ENCODE measurements at places on chromosomes 16 and 17.

DNA sequence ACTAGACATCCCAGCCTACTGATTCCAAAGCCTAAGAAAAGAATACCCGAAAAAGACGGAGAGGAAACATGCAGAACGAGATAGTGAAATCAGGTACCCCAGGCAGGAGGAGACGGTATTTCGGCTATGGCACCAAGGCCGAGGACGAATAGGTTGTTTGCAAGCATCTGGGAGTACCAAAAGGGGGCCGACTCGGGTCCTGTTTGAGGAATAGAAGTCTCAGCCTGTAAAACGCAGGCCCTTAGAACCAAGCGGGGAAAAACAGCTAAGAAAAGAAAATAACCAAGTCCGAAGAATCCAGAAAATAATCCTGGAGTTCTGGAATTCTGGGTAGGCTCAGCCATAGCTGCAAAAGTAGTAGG is 537 bp downstream of the SLC35B1 start:
- no peaks in the 10 kb centered on the region for H3K27me3 ChIP-seq
- H3K4me1 ChIP-seq, result peaks cover 39% of the 10 kb centered on the region
- H3K36me3 ChIP-seq, result peaks cover 26% of the 10 kb centered on the region
- peak overlapping the region; percentile 95 for H3K27ac ChIP-seq
- ATAC-seq, result no peak
- H3K4me3 ChIP-seq, result peak overlapping the region; percentile 89

GRCh38 chr16:608019-608418 is 18.2 kb downstream of the RAB40C start:
- H3K27me3 ChIP-seq, result no peaks in the 10 kb centered on the region
- peaks cover 11% of the 10 kb centered on the region for H3K36me3 ChIP-seq
- H3K27ac ChIP-seq, result no peak overlapping the region
- no peak overlapping the region for H3K4me3 ChIP-seq

DNA sequence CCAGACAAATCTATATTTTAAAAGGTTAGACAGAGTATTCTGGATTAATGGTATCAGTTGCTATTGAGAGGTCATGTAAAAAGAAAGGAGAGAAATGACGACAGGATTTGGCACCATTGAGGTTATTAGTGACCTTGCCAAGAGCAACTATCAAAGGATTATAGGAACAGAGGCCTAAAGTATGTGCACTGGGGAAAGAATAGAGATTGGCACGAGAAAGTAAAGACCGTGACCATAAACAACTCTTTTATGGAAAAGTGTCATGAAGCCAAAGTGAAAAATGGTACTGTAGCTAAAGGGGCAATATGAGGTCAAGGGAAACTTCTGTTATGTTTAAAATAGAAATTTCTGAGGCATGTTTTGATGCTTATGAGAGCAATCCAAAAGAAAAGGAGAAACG is 115.2 kb upstream of the KIF2B start:
- H3K36me3 ChIP-seq, result no peaks in the 10 kb centered on the region
- no peak overlapping the region for H3K4me3 ChIP-seq
- ATAC-seq, result no peak
- no peak overlapping the region for H3K27ac ChIP-seq
- H3K4me1 ChIP-seq, result no peaks in the 10 kb centered on the region
- no peaks in the 10 kb centered on the region for H3K27me3 ChIP-seq

- no peak overlapping the region for H3K27ac ChIP-seq
- H3K27me3 ChIP-seq, result peaks cover 10% of the 10 kb centered on the region
- ATAC-seq, result no peak
Observed at GRCh38 chr16:85436207-85436606, 176.9 kb upstream of the GSE1 start.

DNA sequence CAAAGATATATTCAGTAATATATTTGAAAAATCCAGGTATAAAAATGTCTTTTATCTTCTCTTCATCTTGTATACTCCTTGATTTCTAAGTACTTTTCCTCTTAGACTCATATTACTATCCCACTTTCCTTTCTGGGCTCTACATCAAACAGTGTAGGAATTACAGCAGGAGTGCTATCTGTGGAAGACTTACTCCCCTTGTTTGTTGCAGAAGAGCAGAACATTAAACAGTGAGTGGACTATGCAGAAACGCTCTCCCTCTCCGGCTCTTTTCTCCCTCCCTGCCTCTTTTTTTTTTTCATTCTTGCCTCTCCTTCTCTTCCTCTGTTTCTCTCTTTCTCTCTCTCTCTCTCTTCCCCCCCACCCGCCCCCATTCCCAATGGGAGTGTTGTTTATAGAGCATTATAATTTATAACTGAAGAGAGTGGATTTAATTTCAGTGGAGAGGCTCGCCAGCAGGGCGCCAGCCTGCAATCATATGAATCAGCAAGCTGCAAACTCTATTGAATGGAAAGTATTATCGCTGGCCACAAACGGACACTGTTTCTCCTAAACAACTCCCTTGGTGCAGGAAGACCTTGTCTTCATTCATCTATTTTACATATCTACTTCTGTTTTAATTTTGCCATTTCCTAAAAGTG is 242.3 kb upstream of the TBX2 start:
- no peak overlapping the region for H3K27ac ChIP-seq
- H3K27me3 ChIP-seq, result no peaks in the 10 kb centered on the region
- ATAC-seq, result no peak
- H3K36me3 ChIP-seq, result no peaks in the 10 kb centered on the region

GRCh38 chr16:48188449-48189102 is 32.8 kb upstream of the ABCC12 start:
- ATAC-seq, result peak; percentile 82
- H3K4me1 ChIP-seq, result peaks cover 13% of the 10 kb centered on the region
- H3K4me3 ChIP-seq, result no peak overlapping the region
- H3K27me3 ChIP-seq, result no peaks in the 10 kb centered on the region

DNA sequence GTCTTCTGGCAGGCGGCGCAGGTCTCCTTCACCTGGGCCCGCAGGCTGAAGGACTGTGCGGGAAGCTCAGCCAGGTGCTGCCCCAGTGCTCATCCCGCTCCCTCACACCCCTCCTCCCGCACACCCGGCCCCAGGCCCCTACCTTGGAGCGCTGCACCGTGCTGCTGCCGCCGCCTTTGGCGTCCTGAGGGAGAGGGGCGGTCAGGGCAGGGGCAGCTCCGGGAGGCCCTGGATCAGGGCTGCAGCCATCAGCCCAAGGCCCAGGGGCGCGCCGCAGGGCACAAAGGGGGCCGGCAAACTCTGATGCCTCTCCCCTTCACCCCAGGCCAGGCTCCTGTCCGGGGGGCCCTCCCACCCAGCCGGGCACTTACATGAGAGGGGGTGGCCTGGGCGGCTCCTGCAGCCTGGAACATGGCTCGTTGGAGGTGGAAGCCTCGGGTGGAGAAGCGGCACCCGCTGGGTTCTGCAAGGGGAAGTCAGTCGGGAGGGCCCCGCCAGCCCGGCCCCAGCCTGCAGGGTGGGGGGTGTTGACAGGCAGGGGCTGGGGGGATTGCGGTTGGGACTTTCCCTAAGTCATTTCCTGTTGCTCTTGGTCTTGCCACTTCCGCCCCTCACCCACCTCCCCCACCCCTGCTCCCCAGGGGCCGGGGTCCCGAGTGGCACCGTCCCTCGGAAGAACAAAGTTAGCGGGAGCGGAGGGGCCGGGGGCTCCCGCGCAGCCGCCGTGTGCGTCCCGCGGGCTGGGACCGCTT is 863 bp downstream of the LIMD2 start:
- peaks cover 75% of the 10 kb centered on the region for H3K4me1 ChIP-seq
- H3K36me3 ChIP-seq, result peaks cover 52% of the 10 kb centered on the region
- no peaks in the 10 kb centered on the region for H3K27me3 ChIP-seq
- peak overlapping the region; percentile 83 for H3K27ac ChIP-seq

DNA sequence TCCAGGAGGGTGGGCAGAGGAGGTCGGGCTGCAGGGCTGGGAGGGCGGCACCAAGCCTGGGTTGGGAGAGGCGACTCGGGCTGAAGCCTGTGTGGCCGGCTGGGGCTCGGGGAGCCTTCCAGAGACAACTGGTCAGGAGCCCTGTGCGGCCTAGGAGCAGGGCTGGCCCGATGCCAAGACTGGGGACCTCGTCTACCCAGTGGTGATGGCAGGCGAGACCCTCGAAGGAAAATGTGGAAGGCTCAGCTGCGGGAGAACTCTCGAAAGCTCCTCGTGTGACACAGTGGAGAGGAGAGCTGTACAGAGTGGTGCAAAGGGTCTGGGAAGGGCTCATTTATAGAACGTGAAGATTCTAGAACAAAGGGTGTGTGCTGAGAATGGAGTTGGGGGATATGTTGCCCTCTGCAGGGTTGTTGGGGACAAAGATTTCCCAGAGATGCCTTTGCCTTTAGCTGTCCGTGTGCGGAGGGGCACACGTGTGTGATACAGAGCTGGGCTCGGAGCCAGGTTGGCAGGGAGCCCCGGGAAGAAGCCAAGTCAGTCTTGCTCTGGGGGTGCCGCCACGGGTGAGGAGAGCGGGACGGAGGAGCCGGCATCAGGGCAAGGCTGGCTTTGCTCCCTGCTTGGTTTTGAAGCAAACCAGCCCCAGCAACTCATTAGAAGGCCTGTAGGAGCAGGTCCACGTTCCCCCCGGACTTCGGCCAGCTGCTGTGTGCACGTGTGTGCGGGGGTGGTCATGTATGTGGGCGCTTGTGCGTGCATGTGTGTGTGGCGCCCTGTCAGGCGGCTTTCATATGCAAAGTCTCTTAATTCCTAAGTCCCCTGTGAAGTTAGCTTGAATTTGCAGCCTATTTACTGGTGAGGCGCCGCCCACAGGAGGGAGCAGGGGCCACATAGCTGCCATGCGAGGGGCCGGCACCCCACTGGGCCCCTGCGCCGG is 132.4 kb upstream of the CHMP6 start:
- H3K27ac ChIP-seq, result peak overlapping the region; percentile 74
- H3K27me3 ChIP-seq, result no peaks in the 10 kb centered on the region
- ATAC-seq, result no peak
- peaks cover 85% of the 10 kb centered on the region for H3K36me3 ChIP-seq
- H3K4me1 ChIP-seq, result peaks cover 31% of the 10 kb centered on the region

DNA sequence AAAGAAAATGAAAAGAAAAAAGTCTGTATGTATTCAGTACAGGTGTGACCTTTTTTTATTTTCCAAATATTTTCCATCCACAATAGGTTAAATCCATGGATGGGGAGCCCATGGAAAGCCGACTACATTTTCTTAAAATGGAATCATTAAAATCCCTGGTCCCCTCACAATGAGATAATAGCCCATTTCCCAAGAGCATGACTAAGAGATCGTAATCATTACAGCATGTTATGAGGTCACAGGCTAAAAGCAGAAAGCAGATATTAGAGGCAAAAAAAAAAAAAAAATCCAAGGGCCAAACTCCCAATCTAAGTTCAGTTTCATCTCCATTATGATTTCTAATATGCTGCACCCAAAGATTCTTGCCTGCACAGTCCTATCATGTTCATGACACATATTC is 44.7 kb downstream of the CYTH1 start:
- H3K4me1 ChIP-seq, result peaks cover 67% of the 10 kb centered on the region
- no peaks in the 10 kb centered on the region for H3K27me3 ChIP-seq
- H3K36me3 ChIP-seq, result peaks cover 57% of the 10 kb centered on the region

GRCh38 chr17:37661400-37662014 is 18.3 kb upstream of the DDX52 start:
- no peak overlapping the region for H3K4me3 ChIP-seq
- no peak overlapping the region for H3K27ac ChIP-seq
- H3K4me1 ChIP-seq, result no peaks in the 10 kb centered on the region
- ATAC-seq, result no peak

GRCh38 chr16:30535106-30535776 is 583 bp upstream of the ZNF747 start:
- H3K36me3 ChIP-seq, result peaks cover 14% of the 10 kb centered on the region
- peaks cover 38% of the 10 kb centered on the region for H3K4me1 ChIP-seq
- peak overlapping the region; percentile 95 for H3K27ac ChIP-seq
- peak; percentile 40 for ATAC-seq

GRCh38 chr17:79517827-79518584 is 92.8 kb downstream of the RBFOX3 start:
- ATAC-seq, result no peak
- H3K36me3 ChIP-seq, result no peaks in the 10 kb centered on the region
- no peaks in the 10 kb centered on the region for H3K4me1 ChIP-seq
- H3K27ac ChIP-seq, result no peak overlapping the region
- no peak overlapping the region for H3K4me3 ChIP-seq
- H3K27me3 ChIP-seq, result peaks cover 29% of the 10 kb centered on the region

DNA sequence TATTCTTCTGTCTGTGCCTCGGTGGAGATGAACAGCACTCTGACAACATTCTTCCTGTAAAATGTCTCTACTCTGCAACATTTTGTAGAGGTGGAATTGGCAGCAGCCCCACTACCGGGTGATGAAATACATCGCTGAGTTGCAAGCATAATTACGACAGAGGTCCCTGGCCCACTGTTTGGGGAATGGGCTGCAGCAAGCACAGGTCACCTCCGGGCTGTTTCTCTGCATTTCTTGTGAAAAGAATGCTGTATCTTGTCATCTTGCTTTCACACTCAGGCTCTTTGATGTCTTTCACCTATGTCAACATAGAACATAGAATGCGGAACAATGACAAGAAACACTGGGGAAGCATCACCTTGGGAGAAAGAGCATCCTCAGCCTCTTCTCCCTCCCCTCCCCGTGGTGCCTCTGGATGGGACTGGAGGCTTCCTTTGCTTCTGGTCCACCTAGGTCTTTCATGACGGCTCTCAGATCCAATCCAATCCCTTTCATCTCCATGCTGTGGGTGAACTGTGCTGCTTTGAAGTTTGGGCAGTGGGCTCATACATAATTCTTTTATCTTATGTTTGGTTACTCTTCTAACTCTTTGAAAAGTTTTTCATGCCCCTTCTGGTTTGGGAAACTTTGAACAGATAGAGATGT is 265.0 kb downstream of the PHKB start:
- no peak overlapping the region for H3K4me3 ChIP-seq
- no peak overlapping the region for H3K27ac ChIP-seq
- no peaks in the 10 kb centered on the region for H3K27me3 ChIP-seq
- no peak for ATAC-seq
- H3K4me1 ChIP-seq, result peaks cover 16% of the 10 kb centered on the region
- H3K36me3 ChIP-seq, result no peaks in the 10 kb centered on the region

GRCh38 chr17:20938988-20939615 is 103.7 kb downstream of the USP22 start:
- H3K4me3 ChIP-seq, result no peak overlapping the region
- no peak for ATAC-seq
- H3K27ac ChIP-seq, result no peak overlapping the region
- H3K36me3 ChIP-seq, result no peaks in the 10 kb centered on the region
- H3K27me3 ChIP-seq, result no peaks in the 10 kb centered on the region

GRCh38 chr16:9091867-9092281 is 430 bp downstream of the HAPSTR1 start:
- peak overlapping the region; percentile 78 for H3K4me3 ChIP-seq
- H3K27me3 ChIP-seq, result no peaks in the 10 kb centered on the region
- ATAC-seq, result peak; percentile 32
- H3K4me1 ChIP-seq, result peaks cover 47% of the 10 kb centered on the region
- H3K36me3 ChIP-seq, result peaks cover 36% of the 10 kb centered on the region
- H3K27ac ChIP-seq, result peak overlapping the region; percentile 99

GRCh38 chr17:44564429-44564828 is 7.1 kb downstream of the FZD2 start:
- no peak overlapping the region for H3K4me3 ChIP-seq
- peaks cover 5% of the 10 kb centered on the region for H3K36me3 ChIP-seq
- H3K4me1 ChIP-seq, result no peaks in the 10 kb centered on the region
- peaks cover 65% of the 10 kb centered on the region for H3K27me3 ChIP-seq

GRCh38 chr17:41437769-41438168 is 3.0 kb downstream of the KRT38 start:
- H3K27ac ChIP-seq, result no peak overlapping the region
- peaks cover 48% of the 10 kb centered on the region for H3K27me3 ChIP-seq
- no peak overlapping the region for H3K4me3 ChIP-seq
- H3K4me1 ChIP-seq, result no peaks in the 10 kb centered on the region
- H3K36me3 ChIP-seq, result no peaks in the 10 kb centered on the region
